ENCODE measurements at places on chromosomes 5 and 9. TPM values are rescaled to one million over a fixed set of nuclear protein-coding genes. Genes with fewer than 3 reads are reported as not detected.
A peak's percentile ranks its signal among the peaks of the same experiment; 100 is the strongest.

DNA sequence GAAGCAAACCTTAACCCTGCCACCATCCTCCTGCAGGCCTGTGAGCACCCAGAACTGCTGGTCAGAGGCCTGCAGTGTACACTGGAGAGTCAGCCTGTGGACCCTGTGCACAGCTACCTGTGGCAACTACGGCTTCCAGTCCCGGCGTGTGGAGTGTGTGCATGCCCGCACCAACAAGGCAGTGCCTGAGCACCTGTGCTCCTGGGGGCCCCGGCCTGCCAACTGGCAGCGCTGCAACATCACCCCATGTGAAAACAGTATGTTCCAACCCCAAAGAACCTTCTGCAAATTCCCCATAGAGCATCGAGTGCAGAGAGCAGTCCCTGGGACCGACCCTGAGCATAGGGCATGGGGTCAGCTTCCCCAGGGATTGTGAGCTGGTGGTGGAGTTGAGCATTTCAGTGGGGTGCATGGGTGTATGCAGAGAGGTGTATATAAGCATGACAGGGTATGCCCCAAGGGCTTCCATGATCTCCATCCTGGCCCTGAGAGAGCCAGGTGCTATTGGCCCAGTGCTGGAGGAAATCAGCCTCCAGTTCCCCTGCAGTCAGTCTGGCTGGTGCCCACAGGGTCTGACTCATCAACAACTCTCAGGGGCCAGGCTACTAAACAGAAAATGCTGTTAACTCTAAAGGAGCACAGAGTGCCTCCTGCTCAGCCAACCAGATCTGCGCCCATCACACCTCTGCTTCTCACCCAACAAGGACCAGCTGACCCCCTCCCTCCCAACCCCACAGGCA, 126.2 kb downstream of the SAXO1 start:
- peaks cover 3% of the 10 kb centered on the region for H3K36me3 ChIP-seq
- DNase-seq: no peak
- no peaks in the 10 kb centered on the region for H3K27me3 ChIP-seq
- peaks cover 19% of the 10 kb centered on the region for H3K4me1 ChIP-seq
- H3K27ac ChIP-seq: no peak overlapping the region

DNA sequence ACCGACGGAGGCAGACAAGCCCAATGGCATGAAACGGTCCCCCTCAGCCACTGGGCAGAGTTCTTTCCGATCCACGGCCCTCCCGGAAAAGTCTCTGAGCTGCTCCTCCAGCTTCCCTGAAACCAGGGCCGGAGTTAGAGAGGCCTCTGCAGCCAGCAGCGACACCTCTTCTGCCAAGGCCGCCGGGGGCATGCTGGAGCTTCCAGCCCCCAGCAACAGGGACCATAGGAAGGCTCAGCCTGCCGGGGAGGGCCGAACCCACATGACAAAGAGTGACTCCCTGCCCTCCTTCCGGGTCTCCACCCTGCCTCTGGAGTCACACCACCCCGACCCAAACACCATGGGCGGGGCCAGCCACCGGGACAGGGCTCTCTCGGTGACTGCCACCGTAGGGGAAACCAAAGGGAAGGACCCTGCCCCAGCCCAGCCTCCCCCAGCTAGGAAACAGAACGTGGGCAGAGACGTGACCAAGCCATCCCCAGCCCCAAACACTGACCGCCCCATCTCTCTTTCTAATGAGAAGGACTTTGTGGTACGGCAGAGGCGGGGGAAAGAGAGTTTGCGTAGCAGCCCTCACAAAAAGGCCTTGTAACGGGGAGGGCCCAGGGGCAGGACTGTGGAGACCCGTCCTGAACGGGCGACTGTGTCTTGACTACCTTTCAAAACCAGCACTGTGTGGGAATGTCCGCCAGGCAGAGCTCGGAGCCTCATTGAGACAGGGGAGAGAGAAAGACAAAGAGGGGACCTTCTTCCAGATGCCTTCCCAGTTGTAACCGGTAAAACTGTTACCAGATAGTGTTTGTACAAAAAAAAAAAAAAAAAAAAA, 29.9 kb downstream of the CD180 start:
- peak overlapping the region; percentile 23 for H3K4me3 ChIP-seq
- H3K36me3 ChIP-seq: peaks cover 47% of the 10 kb centered on the region
- H3K27me3 ChIP-seq: no peaks in the 10 kb centered on the region
- peak overlapping the region; percentile 31 for H3K27ac ChIP-seq
- H3K4me1 ChIP-seq: peaks cover 11% of the 10 kb centered on the region
- no peak for DNase-seq

The SLC6A18 gene
- not detected for polyA plus RNA-seq

DNA sequence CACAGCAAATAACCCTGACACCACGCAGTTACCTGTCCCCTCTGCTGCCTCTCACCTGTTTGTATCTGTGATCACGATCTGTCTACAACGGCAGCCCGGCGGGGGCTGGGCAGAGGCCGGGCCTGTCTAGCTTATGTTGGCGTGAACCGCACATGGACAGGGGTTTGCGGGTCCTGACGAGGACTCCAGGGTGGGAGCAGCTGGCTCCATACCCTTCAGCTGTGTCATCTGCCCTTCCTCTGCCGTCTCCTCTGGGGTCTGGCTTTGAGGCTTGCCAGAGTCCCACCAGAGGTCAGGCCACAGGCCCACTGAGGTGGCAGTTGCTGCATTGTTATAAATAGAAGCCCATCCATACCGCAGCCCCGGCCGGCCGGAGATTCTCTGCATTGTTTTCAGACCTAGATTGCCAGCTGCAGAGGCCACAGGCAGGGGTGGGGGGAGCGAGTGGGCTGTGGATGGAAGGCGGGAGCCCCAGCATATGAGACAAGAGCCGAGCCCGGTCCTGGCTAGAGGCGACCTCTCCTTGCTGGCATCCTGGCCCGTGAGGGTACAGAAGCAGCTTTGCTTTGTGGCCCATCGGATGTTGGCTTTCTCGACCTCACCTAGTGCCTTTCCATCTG, 37.8 kb downstream of the FAM78A start:
- peaks cover 67% of the 10 kb centered on the region for H3K4me1 ChIP-seq
- H3K27ac ChIP-seq: peak overlapping the region; percentile 94
- no peaks in the 10 kb centered on the region for H3K27me3 ChIP-seq
- peak; percentile 80 for DNase-seq

DNA sequence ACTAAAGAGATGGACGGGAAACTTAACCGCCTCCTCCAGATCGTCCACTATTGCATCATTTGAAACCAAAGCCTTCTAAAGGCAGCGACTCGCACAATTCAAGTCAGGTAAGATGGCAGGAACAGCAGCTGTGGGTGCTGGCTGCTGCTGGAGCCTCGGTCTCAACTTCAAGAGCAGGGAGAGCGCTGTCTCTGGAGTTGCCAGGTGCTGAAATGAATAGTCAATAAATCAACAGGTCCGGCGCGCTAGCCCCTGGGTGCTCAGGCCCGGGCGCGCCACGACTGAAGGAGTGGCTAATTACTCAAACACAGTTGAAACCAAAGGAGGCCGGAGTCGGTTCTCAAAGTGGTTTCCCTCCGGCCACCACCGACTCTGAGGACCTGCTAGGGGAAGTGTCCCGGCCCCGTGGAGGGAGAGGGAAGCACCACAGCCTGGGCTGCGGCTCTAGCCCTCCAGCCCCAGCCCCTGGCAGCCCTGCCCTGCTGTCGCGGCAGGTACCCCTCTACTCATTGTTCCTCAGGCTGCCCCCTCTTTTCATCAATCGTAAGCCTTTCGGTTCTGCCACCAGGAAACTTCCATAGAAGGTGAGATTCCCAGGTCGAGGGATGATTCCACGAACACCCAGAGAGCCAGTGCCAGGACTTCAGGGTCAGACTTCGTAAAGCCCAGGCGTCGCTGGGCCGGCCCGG, 804 bp downstream of the TTC39B start:
- DNase-seq: peak; percentile 73
- H3K27me3 ChIP-seq: no peaks in the 10 kb centered on the region
- H3K27ac ChIP-seq: peak overlapping the region; percentile 79
- H3K36me3 ChIP-seq: no peaks in the 10 kb centered on the region

DNA sequence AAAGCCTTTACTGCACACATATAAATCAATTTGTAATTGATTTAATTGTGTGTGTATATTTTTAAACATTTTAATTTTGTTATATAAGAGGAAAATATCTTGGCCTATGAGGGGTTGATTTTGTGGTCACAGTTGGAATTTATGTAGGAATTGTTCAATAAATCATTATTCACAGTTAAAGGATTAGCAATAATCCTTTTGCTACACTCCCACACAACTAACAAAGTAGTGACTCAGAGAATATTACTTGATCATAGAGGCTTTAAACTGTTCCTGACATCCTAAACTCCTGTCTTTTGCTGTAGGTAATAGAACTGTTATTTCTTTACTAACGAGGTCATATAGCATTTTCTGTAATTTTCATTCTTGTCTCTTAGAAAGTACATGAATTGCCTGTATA, 95.5 kb downstream of the ZCCHC7 start:
- H3K4me3 ChIP-seq: no peak overlapping the region
- H3K4me1 ChIP-seq: no peaks in the 10 kb centered on the region
- no peaks in the 10 kb centered on the region for H3K36me3 ChIP-seq
- no peaks in the 10 kb centered on the region for H3K27me3 ChIP-seq

DNA sequence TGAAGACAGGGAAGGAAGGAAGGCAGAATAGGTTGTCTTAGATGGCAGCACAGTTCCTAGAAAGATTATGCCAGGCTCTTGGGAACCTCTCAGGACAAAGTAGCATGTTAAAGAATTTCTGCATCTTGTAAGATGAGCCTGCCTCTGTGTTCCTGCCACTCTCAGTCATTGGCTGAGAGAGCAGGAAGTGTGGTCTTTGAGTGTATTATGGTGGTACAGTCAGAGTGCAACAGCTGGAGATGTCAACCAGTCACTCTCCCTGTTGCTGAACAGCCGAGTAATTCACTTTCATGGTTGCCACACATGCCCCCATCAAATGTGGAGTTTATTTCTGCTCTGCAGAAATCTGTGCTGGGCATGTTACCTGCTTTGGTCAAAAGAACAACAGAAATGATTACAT, 659.6 kb upstream of the RIOK2 start:
- no peak overlapping the region for H3K27ac ChIP-seq
- peaks cover 7% of the 10 kb centered on the region for H3K4me1 ChIP-seq
- no peaks in the 10 kb centered on the region for H3K36me3 ChIP-seq
- no peak for DNase-seq
